ENCODE measurements at places on chromosomes 1 and 21.

DNA sequence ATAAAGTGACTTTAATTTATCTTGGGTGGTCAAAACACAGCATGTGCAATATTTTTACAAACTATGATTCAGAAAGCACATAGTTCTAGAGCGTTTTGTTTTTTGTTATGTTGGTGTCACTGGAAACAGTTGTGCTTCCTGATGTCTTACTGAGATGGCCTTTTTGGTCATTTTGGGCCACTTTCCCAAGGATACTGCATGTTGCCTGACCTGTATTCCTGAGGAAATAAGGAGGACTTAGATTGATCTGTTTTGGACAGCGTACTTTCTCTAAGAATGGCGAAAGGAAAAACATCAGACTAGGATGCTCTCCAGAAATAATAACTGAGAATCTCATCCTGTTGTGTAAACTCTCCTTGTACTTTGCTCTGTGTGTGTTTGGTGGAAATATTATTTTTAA lies 451.2 kb downstream of the USP25 start:
- no peak for DNase-seq

DNA sequence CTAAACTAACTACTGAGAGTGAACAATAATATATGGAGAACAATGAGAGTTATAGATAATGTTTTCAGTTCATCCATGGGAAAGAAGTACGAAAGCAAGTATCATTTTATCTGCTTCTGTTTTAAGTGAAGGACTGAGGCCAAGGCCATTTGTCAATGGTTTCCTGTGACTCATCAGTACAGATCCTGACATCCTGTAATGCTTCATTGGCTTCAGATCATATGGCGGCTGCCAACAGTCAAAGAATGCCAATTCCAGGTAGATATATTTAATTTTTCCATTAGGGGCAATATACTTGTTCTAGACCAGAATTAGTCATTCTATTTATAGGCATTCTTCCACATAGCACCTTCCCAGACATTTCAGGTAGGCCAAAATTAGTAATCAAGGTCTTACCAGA lies 97.3 kb downstream of the USH2A start:
- no peak for DNase-seq

- DNase-seq: no peak
Observed at GRCh38 chr1:65425697-65426096, 5.2 kb downstream of the LEPR start.

GRCh38 chr1:59202455-59202854 lies 94.4 kb upstream of the FGGY start:
- no peak for DNase-seq

- peak; percentile 72 for DNase-seq
Observed at GRCh38 chr1:225467193-225468020, 39.6 kb upstream of the LBR start.

GRCh38 chr1:61151565-61151964 lies 69.2 kb downstream of the NFIA start:
- DNase-seq: no peak

- DNase-seq: peak; percentile 19
Observed at GRCh38 chr21:32611471-32611997, 643 bp downstream of the CFAP298 start.

GRCh38 chr1:67575861-67576260 lies 109.1 kb upstream of the GADD45A start:
- DNase-seq: no peak

- DNase-seq: no peak
Observed at GRCh38 chr1:65065524-65066418, 82.2 kb upstream of the AK4 start.

DNA sequence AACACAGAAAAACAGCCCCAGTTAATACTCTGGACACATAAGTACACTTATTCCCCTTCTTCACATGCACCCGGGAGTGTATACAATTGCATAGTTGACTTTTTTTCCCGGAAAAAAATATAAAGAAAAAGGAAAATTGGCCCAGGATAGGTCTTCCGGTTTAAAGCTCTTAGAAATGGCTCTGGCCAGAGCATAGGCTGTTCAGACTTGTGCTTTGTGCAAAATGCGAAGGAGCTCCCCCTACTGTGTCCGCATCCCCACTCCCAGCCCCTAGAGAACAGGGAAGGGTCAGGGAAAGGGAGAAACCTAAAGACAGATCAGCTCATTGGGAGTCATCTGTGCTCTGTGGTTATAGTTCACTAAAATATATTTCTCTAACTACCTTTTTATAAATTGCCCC lies 5.5 kb upstream of the MTMR11 start:
- DNase-seq: no peak

DNA sequence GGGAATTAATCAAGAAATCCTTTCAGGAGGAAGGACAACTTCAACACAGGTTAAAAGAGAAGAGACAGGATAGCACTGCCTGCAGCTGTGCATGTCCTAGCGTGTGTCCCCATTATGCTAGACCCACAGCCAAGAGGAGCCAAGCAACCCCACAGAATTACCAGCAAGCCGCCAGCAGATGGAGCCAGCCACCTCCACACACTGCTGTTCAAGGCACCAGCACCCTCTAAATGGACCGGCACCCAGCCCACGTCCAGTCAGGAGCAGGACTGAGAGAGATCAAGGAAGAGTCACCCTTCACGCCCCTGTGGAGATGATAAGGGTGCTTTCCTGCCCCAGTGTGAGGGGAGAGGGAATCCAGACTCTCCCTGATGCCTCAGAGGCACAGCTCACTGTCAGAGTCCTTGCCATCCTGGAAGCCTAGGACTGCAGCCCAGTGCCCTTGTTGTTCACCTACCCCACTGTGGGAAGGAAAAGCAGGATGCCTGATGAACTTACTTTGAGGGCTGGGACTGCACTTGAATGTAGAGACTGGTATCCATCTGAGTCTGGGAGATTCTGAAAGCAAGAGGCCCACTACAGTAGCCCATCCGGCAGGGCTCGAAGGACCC lies 37.1 kb upstream of the CTTNBP2NL start:
- peak; percentile 24 for DNase-seq

GRCh38 chr1:165444897-165445370 lies at the start of gene RXRG:
TSS of gene RXRG (minus strand) at chr1:165445126. CDS start at chr1:165444893, 233 bp downstream.
- peak; percentile 1 for DNase-seq

DNA sequence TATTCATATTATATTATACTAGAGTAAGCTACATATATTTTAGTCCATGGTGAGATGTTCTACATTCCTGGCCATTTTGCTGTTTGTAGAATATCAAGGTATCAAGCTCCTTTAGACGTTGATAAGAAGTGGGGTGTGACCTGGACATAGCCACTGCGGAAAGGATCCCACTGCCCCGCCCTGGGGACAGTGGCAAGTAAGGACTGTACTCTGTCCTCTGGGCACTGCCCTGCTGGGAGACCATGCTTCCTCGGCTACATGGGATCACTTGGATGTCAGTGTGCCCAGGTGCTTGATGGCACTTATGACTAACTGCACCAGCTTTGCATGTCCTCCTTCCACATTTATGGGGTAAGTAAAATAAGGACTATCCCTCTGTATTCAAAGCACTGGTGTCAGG lies 46.3 kb upstream of the NTPCR start:
- DNase-seq: no peak

- DNase-seq: no peak
Observed at GRCh38 chr1:161080441-161081405, 8.6 kb downstream of the NECTIN4 start.

- no peak for DNase-seq
Observed at GRCh38 chr1:45400049-45400448, 59.8 kb upstream of the MUTYH start.

DNA sequence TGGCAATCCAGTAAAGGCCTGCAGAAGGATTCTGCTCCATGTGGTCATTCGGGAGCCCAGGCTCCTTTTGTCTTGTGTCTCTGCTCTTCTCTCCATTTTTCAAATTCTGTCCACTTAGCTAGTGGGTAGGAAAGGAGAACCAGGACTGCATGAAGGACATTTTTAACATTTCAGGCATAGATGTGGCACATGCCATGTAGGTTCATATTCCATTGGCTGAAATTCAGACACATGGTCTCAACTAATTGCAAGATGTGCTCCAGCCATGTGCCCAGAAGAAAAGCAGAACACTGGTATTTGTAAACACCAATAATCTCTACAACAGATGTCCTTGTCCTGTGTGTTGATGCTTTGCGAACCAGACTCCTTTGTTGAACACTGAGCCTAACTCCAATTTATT lies 85.2 kb upstream of the WLS start:
- no peak for DNase-seq

- DNase-seq: no peak
Observed at GRCh38 chr1:184953600-184954219, 20.6 kb downstream of the NIBAN1 start.

GRCh38 chr21:44702973-44703730 lies 6.2 kb downstream of the KRTAP10-12 start:
- no peak for DNase-seq

DNA sequence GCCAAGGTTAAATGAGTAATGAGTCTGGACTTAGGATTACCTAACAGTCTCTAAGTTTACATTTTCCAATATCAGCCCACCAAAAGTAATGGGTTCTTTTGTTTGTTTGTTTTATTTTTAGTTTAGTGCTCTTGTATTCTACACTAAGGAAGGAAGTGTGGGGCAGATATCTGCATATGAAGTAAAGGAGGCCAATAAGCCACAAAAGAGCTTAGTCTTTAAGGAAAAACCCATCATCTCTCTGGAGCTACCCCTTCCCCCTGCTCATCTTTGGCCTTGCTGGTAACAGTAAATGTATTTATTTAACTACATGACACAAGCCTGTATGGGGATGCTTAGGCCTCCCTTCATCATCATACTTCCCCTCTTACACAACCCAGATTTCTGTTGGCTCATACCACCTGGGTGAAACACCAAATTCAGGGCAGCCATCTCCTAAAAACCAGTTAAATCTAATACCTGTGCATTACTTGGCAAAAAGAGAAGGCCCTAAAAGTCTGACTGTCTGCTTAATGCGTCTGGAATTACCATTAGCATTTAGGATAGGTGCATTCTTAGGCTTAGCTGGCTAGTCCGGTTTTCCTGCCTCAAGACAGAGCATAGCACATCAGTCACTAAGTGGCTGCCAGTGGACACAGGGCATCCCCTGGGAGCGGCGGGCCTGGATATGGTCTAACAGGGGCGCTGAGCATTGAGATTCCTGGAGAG lies 96.8 kb upstream of the ADGRL2 start:
- DNase-seq: no peak

DNA sequence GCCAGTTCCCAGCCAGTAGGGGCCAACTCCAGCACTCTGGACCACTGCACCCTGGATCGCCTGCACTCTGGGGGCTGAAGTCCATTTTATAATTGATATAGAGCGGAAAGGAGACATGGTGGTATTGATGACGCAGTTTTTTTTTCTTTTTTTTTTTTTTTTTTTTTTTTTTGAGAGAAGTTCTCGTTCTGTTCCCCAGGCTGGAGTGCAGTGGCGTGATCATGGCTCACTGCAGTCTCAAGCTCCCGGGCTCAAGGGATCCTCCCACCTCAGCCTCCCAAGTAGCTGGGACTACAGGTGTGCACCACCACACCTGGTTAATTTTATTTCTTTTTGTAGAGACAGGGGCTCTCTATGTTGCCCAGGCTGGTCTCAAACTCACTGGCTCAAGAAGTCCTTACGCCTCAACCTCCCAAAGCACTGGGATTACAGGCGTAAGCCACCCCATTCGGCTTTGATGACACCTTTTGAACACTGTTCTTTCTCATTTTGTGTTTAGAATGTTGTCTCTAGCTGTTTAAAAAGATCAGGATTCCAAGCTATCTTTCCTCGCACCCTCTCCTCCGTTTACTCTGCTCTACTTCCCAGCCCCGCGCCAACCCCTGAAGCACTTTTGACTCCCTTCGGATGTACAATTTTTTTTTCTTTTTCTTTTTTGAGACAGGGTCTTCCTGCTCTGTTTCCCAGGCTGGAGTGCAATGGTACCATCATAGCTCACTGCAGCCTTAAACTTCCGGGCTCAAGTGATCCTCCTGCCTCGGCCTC lies 960 bp downstream of the MX2 start:
- DNase-seq: no peak

- DNase-seq: no peak
Observed at GRCh38 chr21:29208682-29209059, 78.2 kb downstream of the MAP3K7CL start.

DNA sequence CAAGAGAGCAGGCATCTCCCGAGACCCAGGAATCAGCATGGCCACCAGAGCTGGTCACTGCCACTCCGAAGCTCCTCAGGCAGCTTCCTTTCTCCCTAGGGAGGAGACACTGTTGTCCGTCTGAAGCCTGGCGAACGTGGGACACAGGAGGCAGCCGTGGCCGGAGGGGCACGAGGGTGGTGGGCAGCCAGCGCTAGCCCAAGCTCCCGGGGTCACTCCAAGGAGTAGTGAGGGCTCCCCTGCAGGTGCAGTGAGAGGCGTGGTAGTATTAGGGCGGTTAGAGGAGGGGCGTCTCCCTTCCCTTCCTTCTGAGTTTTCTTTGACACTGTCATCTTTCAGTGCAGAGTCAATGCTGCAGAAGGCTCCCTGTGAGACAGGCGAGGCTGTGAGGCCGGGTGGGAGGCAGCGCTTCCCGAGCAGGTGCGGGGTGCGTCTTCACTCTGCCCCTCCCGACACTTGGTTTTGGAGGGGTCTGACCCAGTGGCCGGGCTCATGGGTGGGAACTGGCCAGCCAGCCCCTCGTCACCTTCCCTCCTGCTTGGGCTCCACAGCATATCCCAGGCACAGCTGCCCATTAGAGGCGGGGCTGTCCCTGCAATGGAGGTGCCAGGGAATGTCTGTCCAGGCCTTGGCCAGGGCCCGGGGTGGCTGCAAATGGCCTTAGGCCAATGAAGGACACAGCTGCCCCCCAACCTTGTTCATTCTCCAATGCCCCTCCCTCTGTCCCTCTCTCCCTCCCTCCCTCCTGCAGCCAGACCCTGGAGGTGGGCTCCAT lies 171.6 kb upstream of the ARHGEF16 start:
- no peak for DNase-seq

DNA sequence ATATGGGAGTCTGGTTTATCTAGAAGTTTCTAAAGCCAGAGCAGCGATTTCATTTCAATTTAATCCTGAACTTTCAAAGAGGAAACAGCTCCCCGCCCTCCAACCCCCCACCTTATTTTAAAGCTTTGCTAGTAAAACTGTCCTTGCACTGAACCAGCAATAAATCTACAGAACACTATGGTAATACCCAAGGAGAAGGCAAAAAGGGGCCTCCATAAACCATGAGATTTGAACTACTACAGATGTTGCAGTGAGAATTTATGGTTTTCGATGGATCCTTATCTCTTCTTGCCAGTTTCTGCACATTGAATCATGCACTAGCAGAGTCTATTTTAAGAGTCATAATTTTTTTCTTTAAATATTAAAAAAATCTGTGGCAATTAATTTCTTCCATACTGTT lies 64.8 kb upstream of the BEND5 start:
- no peak for DNase-seq

GRCh38 chr1:109509176-109510134 lies at the start of gene AMIGO1:
TSS of gene AMIGO1 (minus strand) at chr1:109509727. CDS start at chr1:109508912, 815 bp downstream.
- peak; percentile 56 for DNase-seq

DNA sequence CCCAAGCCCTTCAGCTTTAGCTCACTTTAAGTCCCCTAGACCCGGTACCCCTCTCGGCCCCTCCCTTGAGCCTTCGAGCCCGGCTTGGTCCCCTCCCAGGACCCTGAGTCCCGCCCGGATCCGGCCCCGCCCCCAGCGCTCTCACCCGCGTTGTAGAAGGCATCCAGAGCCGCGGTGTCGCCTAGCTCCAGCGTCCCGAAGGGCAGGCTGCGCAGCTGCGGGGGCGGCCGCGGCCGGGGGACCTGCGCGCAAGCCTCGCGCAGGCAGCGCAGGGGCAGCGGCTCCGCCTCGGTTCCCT lies 699 bp downstream of the MAP3K6 start:
- DNase-seq: peak; percentile 62

GRCh38 chr1:2493218-2493617 lies 17.1 kb downstream of the PLCH2 start:
- DNase-seq: no peak

- DNase-seq: no peak
Observed at GRCh38 chr1:168918860-168919741, 187.4 kb upstream of the ATP1B1 start.

Measured in stimulated activated CD8-positive, alpha-beta memory T cell treated with anti-CD3 and anti-CD28 coated beads, Interleukin-4, amount 100 ng/mL, for 24 hours (primary cell).